Activated T-cell treated with anti-CD3 and anti-CD28 coated beads, Interleukin-2, amount 50 U/mL, for 4 hours (primary cell): ENCODE measurements at places on chromosomes 13 and 19.

- no peak for DNase-seq
Measured at GRCh38 chr13:36190771-36191170, 23.6 kb downstream of the SOHLH2 start.

GRCh38 chr13:34437873-34438272, 504.2 kb upstream of the NBEA start:
- DNase-seq = no peak

DNA sequence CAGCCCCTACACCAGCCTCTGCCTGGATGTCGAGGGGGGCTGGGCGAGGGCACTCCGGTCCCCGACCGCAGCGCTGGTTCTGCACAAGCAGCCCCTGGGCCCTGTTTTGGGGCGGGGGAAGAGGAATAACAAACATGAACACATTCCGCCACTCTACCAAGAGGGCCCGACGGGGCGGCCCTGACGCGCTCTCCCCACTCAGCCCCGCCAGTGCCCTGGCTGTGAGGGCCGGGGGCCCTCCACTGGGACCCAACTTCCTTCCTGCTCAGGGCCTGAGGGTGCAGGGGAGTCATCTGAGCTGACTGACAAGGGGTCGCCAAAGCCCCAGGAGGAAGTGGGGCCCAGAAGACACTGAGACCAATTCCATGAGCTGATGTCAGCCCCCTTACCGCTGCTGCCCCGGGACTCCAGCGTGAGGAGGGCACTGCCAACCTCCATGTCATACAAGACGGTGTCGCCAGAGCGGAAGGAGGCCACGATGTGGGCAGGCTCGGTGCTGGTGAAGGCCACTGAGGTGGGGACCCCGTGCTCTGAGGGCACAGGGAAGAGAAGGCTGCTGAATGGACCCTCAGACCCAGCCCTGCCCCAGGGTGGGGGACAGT, 5.6 kb upstream of the PRKD2 start:
- no peak for DNase-seq

DNA sequence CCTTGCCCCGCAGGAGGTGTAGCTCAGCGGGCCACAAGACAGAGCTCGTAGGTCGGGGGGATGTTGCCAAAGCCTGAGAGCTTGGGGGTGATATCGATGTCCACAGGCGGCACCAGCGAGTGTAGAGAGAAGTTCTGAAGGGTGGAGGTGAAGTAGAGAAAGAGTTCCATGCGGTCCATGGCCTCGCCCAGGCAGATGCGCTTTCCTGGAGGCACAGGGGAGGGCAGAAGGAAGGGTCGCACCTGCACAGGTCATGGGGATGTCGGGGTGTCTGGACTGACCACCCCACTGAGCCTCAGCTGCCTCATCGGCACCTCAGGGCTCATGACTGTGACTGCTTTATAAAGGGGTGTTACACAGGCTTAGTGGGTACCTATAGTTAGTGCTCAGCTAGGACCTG, 37.8 kb upstream of the CYP2A13 start:
- no peak for DNase-seq

- no peak for DNase-seq
Measured at GRCh38 chr13:21071015-21071414, 9.6 kb upstream of the LATS2 start.

- DNase-seq = no peak
Measured at GRCh38 chr13:102255409-102255808, 146.4 kb downstream of the FGF14 start.

GRCh38 chr13:22055259-22055658, 384.4 kb downstream of the FGF9 start:
- DNase-seq = no peak

DNA sequence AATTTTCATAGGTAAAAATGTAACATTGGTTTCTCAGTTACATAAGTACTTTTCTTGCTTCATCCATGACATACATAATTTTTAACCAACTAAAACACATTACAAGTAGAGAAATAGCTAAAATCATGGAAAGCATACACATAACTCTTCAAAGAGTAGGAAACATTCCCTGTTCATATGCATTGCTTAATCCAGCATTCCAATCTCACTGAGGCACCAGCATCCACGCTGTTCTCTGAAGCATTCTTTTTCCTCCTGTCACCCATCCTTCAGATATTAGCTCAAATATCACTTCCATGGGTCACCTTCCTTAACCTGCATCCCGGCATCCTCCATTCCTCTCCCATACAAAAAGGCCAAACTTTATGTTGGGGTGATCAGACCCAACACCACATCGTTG, 79.1 kb downstream of the ZNF254 start:
- no peak for DNase-seq

GRCh38 chr19:5342573-5343201, 2.1 kb upstream of the PTPRS start:
- DNase-seq = no peak

GRCh38 chr13:73937441-73937840, 196.8 kb downstream of the KLF12 start:
- no peak for DNase-seq
